Sciatic nerve (tissue), 2 donors: ENCODE measurements at places on chromosomes 3 and 15. TPM values are rescaled to one million over a fixed set of nuclear protein-coding genes. Genes with fewer than 3 reads are reported as not detected.

- no peak for DNase-seq
Measured at GRCh38 chr3:53144862-53145712, 14.9 kb upstream of the RFT1 start.

GRCh38 chr3:27209617-27210264 lies 159.4 kb downstream of the NEK10 start:
- DNase-seq = no peak

DNA sequence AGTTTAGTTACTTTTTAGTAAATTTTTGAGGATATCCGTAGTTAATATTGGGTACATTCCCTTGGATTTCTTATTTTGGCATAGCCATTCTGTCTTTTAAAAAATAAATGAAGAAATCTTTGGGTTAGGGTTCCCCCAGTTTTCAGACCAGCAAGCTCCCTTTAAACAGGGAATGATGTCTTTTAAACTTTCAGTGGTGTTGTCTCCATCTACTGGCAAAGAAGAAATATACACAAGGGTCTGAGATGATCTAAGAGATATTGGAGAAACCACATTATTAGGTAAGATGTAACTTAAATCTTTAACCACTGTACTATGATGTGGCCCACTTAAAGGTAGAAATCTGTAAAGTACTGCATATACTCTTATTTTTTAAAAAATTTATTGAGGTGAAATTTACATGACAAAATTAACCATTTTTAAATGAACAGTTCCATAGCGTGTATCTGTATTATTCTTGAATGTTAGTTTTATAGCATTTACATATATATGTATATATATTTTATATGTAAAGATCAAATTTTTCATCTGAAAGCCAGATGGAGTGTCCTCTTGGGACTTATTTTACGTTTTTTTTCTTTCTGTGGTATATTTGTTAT lies 35.1 kb upstream of the EIF3J start:
- no peak for DNase-seq

DNA sequence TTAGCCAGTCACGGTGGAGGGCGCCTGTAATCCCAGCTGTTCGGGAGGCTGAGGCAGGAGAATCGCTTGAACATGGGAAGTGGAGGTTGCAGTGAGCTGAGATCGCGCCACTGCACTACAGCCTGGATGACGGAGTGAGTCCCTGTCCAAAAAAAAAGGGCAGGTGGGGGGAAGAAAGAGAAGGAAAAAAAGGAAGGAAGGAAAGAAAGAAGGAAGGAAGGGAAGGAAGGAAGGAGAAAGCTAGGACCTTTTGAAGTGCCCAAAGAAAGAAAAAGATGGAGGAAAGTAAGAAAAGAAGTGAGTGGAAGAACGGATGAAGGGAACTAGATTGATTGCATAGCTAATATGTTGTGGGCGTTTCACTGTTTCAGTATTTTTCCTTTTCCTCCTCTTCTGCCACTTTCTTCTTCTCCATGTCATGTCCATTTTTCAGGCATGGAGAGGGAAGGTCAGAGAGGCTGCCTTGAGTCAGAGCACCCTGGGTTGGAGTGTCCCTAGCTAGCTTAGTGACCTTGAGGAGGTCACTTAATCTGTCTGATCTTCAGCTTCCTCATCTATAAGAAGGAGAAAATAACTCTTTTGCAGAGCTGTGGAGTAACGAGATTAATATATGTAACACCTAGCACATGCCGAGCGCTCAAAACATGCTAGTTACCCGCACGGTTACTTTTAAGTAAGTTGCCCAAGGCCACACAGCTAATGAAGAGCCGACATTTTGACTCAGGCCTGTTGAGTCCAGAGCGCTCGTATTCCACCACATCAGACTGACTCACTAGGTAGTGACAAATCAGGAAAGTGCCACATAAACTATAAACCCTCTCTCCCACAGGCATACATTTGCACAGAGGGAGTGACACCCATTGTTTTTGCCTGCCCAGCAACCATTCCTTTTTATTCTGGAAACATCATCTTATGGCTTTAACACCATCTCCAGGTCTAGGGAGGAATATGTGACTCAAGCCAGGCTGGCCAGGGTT lies 42.2 kb downstream of the BHLHE40 start:
- DNase-seq = no peak

GRCh38 chr3:5053021-5053831 lies 68.9 kb upstream of the ARL8B start:
- DNase-seq = no peak

GRCh38 chr3:169513672-169514071 lies 149.8 kb downstream of the MECOM start:
- no peak for DNase-seq

Gene MST1R
- total RNA-seq = 2.7 TPM

- peak; percentile 84 for DNase-seq
Measured at GRCh38 chr3:136994772-136995516, 37.2 kb downstream of the IL20RB start.

DNA sequence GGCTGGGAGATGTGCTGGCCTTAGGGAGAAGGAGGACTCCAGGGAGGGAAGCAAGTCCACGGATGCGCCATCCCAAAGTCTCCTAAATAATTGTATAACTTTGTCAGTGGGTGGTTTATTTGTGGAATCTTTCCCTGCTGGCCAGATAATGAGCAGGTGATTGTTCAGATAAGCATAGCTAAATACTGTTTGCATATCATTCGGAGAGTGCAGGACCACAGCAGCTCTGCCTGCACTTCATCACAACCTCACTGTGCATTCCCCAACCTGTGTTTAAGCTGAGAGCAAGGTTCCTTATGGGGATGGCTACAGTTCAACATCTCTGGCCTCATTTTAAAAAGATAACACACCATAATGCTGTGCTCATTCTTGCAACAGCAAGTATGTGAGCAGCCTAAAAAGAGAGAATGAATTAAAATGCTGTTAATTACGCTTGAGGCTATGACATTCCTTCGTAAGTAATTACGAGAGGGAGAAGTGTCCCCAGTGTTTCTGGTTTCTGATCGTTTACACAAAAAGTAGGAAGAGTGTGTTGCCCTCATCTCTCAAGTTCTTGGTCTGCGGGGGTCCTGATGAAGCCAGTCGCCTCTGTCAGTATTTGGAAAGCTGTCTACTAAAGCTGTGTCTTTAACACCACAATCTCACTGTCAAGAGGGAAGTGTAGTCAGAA lies 272.0 kb upstream of the RORA start:
- no peak for DNase-seq
